ENCODE measurements at places on chromosomes 12 and 14.

DNA sequence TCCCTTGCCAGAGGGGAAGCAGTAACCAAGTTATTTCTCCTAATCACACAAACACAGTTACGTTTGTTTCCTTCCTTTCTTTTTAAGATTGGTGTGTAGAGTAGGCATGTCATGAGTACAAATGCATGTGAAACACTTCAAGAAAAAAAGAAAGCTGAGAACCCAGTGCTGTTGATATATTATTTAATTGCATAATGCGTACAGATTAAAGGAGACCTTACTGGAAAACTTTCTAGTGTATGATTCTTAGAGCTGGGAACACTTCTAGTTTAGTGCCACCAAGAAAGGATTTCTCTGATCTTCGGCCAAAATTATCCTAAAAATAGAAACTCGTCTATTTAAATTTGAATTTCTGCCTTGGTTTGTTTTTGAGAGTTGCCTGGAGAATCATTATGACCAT lies 365.5 kb downstream of the CCDC91 start:
- no peak for DNase-seq

DNA sequence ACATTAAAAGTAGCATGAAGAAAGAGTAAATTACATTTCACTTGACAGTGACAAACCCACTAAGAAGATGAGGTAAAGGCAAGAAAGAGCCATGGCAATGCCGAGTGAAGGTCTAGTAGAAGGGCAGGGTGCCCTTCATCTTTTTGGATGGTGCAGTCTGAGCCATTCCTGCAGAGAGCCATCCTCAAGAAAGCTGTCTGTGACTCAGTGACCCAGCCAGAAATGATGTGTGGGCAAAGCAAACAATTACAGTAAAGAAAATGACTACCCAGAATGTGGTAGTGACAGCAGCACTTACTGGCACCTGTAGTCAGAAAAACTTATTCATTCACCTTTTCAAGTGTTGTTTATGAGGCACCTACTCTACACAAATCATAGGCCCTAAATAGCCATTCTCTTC lies 281.7 kb downstream of the DUSP6 start:
- no peak for DNase-seq

DNA sequence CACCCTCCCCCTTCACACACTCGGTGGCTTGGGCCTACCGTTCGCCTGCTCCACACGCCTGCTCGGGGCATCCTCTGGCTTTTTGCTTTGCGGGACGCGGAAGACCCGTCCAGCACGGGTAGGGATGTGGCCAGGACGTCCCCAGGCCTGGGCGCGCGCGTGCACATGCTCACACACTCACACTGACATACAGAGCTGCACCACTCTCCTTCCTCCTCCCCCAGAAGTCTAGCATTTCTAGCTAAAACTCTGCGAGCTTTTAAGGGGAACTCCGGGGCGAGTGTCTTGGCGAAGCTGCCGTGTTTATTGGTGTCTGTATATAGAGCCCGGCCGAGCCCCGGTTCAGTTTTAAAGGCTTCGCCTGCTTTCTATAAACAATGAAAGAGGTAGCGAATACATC lies 5.0 kb downstream of the TBX5 start:
- DNase-seq: no peak

GRCh38 chr14:22979748-22980392 lies 2.5 kb downstream of the AJUBA start:
- DNase-seq: no peak

- DNase-seq: no peak
These were observed 1.1 kb downstream of the JAG2 start for GRCh38 chr14:105167303-105168092.

GRCh38 chr12:21566223-21566906 lies 38.3 kb downstream of the GYS2 start:
- DNase-seq: no peak

DNA sequence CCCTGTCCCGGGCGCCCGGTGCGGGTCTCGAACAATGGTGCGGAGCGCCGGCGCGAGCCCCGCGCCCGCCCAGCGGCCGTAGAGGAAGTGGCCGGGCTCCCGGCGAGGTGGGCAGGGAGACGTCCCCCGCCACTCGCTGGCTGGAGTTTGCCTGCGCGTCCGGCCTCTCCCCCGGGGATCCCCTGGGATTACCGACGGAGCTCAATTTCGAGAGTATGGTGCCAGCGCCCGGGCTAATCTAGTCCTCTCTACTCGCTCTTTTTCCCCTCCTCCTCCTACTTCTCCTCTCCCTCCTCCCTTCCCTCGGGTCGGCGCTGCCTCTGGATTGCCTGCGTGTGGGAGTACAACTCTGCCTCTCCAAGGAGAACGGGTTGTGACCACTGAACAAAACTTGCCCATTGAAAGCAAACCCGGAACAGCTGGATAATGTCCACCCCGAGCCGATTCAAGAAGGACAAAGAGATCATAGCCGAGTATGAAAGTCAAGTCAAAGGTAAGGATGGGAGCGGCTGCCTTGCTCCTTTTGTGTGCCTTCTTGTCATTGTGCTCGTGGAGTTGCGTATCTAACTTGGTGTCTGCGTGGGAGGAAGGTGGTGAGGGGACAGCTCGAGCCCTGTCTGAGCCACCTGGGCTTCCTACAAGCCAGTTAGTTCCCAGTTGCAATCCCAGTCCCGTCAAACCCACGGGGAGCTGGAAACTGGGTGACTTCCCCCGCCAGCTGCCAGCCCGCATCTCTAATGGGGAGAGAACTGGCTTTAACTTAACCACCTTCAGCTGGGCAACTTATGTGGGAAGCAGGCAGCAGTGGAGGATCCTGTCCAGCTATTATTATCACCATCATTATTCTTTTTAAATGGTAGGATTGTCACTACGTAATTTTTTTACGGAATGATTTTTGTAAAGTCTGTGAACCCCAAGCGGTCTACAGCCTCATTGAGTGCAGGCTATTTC lies at the start of gene SRGAP1:
Gene SRGAP1, plus strand, starts transcription at position 310 of the 951 bp plus-strand sequence. Its CDS starts 117 bp downstream, at position 427.
- no peak for DNase-seq

DNA sequence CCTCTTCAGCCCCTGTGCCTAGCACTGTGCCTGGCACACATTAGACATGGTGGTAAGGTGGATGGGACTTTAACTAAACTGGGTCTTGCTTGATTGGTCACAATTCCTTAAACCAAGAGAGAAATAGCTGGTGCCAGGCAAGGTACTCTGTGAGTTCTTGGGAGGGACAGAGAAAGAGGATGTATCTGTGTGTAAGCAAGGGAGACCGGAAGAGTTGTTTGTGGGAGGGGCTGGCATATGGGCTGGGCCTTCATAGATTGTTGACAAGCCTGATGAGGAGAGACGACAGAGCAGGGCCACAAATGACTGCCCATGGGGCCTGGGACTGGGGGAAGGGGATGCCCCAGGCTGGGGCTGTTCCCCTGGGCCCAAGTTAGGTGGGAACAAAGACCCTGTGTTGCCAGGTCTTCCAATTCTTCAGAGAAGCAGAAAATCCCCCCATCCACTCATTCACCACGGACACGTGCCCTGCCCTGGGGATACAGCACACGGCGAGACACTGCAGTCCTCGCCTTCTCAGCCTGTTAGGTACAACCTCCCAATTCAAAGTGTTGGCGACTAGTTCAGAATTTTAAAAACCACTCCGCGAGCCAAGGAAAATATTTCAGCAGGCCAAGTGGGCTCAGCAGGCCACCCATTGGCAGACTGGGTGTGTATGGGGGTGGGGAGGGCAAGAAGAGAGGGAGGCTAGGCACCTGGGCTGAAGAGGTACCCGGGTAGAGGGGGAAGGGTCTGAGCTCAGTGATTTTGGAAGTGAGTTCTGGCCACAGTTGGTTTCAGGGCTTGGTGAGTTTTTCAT lies 11.4 kb upstream of the CYP46A1 start:
- DNase-seq: no peak

GRCh38 chr12:88662961-88663360 lies 82.7 kb upstream of the KITLG start:
- no peak for DNase-seq

DNA sequence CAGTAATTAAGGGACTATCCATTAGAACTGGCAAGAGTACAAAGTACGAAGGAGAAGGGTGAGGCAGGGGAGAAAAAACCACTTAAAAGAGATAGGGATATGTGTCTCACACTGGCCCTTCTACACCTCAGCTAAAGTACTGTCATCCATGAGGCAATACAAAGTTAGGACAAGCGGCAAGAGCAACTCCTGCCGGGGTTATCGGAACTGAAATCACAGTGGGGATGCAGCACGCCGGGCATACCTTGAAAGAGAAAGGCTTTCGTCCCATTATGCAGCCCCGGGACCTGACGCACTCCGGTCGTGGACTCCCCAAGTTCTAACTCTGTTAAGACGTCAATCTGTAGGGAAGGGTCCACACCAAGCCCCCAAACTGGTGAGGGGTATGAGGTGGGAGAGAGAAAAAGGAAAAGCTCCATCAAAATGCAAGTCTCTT lies 1.1 kb downstream of the NELL2 start:
- DNase-seq: no peak

GRCh38 chr14:67641480-67641879 lies 21.8 kb downstream of the ARG2 start:
- DNase-seq: no peak

DNA sequence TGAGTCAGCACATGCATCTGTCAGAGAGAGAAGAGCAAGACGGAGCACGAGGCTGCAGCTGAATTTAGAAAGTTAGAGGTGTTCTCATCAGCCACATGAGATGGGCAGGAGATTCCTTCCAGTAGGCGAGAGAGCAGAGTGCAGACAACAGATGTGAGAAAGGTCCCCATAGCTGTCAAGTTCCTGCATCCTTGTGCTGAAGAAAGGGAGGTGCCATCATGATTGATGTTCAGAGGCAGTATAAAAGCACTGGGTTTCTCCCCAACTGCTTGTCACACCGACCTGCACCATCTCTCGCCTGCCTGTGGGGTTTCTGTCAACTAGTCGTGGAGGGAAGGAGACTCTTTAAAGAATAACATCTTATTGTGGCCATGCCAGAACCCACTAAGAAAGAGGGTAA lies at the start of gene MYBPC1:
Gene MYBPC1, plus strand, starts transcription at position 272 of the 400 bp plus-strand sequence. Its CDS starts 100 bp downstream, at position 372.
- DNase-seq: no peak

DNA sequence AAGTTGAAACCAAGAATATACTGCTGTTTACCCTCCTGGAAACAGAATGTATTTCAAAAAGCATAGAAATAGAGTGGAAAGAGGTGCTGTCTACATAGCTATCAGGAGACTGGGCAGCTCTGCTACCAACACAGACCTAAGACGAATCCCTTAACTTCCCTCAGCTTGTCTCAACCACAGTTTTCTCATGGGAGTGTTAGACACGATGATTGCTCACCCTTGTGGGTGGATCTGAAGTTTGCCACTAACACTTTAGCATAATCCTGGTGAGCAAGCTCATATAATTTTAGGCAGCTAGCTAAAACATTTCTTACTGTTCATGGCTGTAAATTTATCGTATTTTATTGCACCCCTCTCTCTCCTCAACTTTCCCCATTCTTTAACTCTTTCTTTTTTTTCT lies 38.5 kb downstream of the C12orf75 start:
- no peak for DNase-seq

GRCh38 chr12:53625373-53625945 lies 723 bp downstream of the ATF7 start:
- no peak for DNase-seq

GRCh38 chr12:47801170-47801903 lies 18.4 kb downstream of the HDAC7 start:
- DNase-seq: no peak

DNA sequence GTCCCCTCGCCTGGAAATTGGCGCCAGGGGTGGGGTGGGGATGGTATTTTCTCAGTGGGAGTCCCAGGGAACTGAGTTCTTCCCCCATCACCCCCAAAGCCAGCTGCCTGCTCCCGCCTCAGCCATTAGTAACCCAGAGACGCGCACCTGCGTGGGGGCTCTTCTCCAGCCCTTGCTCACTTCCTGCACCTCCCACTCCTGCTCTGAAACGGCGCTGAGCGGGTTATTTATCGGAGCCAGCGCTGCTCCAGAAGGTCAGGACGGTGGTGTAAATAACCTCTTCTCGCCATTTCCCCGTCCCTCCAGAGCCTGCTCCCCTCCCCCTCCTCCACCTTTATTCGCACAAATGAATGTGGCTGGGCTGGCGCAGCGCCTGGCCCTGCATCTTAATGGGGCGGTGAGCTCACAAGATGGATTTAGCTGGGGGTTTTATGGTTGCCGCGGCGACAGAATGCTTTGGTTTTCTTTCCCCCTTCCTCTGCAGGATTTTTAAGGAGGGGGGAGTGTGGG lies 12.2 kb downstream of the GPR84 start:
- no peak for DNase-seq

GRCh38 chr12:13505224-13505623 lies 308.7 kb downstream of the EMP1 start:
- DNase-seq: no peak

- DNase-seq: no peak
These were observed 149.0 kb upstream of the GSC start for GRCh38 chr14:94918896-94919295.

- no peak for DNase-seq
These were observed 33.0 kb upstream of the FGF23 start for GRCh38 chr12:4412465-4412864.

DNA sequence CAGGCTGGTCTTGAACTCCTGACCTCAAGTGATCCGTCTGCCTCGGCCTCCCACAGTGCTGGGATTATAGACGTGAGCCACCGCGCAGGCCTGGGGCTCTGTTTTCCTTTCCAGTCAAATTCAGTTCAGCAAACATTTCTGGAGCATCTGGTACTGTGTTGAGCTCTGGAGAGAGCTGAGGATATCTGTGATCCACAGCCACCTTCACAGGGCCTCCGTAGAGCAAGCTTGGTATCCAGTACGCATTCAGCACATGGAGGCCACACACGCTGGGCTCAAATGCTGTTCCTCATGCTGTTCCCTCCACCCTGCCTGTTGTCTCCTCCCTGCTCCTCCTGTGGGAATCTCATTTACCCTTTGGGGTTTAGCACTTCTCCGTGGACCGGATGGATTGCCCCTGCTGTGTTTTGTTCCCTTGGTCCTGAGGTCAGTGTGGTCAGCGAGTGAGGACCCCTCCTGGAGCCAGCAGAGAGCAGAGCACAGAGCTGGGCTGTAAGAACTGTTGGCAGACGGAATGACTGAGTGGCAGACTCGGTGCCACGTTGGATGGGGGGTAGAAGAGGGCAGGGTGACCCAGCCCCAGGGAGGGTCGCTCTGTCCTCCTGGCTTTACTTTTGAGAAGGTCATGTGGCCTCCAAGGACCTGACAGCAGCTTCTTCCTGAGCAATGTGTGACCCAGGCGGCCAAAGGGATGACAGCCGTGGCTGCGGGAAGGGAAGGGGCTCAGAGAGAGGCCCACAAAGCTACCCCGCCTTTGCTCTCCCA lies 891 bp downstream of the RPS6KL1 start:
- no peak for DNase-seq

DNA sequence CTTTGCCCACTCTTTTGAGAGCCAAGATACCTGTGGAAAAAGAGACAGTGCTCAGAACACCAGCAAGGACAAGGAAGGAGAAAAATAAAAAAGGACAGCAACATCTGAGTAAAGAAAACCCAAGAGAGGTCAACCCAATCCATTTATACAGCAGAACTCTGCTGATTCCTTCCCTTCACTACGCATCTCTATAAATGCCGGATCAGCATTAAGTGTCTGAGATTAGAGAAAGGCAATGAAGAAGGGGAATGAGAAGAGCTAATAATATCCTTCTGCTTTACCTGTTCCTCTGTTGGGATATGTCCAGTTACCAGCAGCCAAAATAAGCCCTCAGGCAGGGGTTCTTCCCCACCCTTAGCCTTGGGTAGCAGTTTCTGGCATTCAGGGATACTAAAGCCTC lies 15.8 kb downstream of the COQ10A start:
- DNase-seq: no peak
